Activated CD4-positive, CD25-positive, alpha-beta regulatory T cell (primary cell): ENCODE measurements at places on chromosomes 2 and 18.

DNA sequence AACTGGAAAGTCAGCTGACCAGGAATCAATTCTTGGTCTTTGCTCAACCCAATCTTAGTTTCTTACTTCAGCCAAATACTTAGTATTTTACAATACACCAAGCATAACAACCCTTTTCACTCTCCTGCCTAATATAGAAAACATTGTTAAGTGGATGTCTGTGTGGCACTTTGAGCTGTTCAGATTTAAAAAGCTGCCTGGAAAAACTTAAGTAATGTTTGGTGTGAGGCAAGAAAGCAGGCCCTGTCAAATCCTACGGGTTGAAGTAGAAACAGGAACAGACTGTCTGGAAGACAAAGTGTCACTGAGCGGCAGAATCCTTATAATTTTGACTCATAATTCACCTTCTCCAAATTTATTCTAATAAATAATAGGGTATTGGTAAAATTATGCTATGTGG is 37.1 kb upstream of the FRZB start:
- no peak for DNase-seq

DNA sequence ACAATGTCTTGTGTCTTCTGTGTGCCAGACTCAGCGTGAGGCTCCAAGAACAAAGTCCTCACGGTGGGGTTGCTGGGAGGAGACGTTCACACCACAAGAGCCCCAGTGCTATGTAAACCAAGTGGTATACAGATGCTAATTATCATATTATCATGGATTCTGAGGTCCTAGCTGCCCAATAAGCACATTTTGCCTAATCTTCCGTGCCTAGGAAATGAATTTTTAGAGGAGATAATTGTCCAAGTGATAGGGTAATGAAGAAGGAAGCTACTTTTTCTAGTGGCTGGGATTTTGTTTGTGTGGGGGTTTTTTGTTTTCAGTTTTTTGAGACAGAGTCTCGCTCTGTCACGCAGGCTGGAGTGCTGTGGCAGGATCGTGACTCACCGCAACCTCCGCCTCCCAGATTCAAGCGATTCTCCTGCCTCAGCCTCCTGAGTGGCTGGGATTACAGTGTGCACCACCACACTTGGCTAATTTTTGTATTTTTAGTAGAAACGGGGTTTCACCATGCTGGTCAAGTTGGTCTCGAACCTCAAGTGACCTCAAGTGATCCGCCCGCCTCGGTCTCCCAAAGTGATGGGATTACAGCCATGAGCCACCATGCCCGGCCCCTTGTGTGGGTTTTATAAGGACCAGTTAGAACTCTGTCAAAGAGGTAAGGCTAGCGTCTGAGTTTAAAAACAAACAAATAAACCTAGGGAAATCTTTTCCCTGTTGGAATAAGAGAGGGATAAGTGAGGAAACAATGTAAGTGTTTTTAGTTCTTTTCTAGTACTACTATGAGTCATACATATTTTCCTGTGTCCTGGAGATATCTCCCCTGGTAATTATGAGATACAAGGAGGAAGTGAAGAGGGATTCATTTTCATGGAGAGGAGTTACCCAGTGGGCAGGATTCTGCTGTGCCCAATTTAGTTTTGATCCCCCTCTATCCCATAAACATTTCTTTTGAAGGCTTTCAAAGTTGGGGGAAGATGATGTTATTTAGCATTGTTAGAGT is 9.5 kb upstream of the SMAD7 start:
- no peak for DNase-seq

DNA sequence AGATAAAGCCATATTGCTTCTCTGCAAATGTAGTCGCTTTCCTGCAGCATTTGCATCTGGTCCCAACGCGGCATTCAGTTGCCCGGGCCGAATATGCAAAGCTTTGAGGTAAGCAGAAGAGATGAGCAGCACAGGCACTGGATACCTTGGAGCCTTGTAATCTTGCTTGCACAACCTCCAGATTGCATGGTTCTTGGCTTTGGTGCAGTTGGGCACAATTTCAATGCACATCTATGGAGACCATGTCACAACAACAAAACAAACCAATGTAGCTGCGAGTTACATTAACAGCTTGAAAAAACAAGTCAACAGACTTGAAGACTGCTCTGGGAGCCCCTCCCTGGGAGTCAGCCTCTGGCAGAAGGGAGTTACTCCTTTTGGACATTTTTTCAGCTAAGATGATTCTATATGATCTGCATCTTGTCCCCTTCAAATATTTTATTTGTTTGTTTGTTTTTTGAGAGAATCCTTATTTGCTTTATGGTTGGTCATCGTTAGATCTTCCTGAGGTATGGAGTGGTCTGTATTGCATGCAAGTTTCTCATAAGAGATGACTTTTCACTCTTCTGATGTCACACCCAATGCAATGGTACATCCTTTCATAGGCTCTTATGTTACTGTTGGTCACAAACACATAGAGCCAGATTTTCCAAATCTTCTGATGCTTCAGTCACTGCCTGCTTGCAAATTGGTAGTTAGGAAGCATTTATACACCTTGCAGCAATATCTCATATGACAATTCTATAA is 113.5 kb downstream of the EFEMP1 start:
- DNase-seq: no peak

GRCh38 chr2:86393521-86394491 is 47.4 kb upstream of the KDM3A start:
- DNase-seq: no peak

GRCh38 chr18:24397694-24398368 is at the start of gene OSBPL1A:
OSBPL1A (minus strand) TSS chr18:24397824; CDS start chr18:24377533, 20,291 bp downstream.
- peak; percentile 39 for DNase-seq

DNA sequence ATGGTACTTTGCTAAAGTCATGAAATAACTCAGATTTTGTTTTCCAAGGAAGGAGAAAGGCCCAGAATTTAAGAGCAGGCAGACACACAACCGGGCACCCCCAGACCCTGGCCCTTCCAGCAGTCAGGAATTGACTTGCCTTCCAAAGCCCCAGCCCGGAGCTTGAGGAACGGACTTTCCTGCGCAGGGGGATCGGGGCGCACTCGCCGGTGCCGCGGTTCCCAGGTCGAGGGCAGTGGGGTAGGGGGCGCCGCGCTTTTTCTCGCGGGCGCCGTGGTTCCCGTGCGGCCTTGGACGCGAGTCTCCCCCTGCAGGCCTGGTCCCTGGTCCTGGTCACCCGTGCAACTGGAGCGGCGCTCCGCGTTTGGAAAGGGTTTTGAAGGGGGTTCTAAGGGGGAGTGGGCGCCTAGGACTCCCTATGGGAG is 1.2 kb downstream of the ZNF236 start:
- no peak for DNase-seq

DNA sequence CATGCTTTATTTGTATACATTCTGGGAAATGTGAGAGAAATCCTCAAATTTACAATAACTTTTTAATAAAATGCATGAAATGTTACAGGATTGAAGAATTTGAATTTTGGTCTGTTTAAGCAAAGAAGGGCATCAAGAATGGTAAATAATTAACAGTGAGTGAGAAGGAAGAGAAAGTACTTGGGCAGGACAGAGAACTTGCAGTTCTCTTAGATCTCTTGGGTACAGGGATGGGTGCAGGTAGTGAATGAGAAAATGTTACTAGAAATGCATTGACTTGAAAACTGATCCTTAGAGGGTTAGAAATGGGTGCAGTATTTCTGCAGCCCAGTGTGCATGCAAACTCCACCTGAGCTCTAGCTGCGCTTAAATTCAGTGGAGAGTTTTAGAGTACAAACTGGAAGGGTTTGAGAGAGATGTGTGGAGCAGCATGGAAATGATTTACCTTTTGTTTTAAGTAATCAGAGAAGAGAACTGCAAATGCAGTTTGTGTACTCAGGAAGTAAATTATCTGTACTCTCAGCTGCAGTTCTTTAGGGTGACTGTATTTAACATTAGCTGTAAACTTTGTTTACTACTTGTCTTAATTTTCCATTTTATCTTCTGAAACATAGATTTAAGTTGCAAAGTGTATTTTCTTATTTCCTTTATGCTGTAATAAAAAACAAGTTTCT is 51.0 kb upstream of the RAB27B start:
- no peak for DNase-seq

GRCh38 chr2:222670191-222671038 is 1.0 kb upstream of the MOGAT1 start:
- no peak for DNase-seq

- DNase-seq: no peak
These were observed 95.9 kb upstream of the SCG2 start for GRCh38 chr2:223697892-223698645.

- no peak for DNase-seq
These were observed 89.0 kb downstream of the MTCL1 start for GRCh38 chr18:8794156-8794933.

GRCh38 chr2:176821350-176821749 is 391.2 kb upstream of the HNRNPA3 start:
- no peak for DNase-seq

DNA sequence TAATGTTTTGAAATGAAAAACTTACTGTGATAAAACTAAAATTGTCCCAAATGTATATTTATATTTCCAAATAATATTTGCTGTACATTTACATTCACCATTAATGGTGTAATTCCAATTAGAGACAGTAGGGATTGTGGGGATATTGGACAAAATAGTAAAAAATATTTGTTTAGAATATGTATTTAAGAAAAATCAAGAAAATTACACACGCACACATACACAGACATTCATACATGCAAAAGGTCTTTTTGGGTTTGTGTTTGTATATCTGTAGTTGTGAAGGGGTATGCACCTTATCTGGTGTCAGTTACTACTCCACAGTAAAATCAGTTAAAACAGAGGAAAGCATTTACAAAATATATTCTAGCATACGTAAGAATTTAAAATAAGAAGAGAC is 435.9 kb upstream of the ZNF804A start:
- no peak for DNase-seq

- DNase-seq: no peak
These were observed 38.2 kb downstream of the FHOD3 start for GRCh38 chr18:36335476-36336279.

DNA sequence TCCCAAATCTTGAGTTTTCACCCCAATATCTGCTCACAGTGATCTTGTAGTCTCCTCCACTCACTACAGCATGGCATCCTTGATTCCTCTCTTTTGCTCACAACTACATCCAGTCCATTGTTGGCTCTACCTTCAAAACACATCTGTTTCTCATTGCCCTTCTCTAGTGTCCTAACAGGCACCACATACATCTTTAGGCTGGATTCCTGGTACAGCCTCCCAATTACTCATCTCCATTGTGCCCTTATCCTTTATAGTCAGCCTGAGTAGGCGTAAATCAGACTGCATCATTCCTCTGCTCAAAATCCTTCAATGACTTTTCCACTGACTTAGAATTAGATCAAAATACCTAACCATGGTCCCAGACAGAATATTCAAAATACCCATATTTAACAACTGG is 10.7 kb upstream of the TAF1B start:
- no peak for DNase-seq

DNA sequence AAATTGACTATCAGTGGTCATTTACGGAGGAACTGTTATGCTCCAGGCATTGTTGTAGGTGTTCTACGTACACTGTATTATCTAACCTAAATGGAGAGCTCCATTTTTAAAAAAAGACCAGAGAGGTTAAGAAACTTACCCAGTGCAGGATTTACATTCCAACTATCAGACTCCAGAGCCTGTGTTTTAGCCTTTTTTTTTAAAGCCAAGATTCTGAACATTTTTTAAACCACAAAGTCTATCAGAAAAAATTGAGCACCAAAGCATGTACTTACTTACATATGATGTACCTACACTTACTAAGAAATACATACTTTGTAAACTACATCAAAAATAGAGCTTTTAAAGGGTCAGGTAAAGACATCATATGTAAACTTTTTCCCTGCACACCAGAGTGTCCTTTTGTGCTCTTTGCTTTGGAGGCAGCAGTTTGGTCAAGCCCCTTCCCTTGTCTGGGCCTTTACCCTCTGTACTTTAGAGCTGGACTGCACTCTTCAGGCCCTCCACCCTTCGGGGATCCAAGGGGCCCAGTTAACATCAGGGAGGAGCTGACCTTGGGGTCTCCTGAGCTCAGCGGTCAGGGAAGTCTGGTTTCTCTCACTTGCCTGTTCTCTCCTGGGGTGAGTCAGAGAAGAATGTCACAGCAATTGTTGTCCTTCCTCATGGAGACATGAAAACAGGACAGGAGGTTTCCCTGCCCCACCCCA is 58.4 kb downstream of the ITGB1BP1 start:
- DNase-seq: no peak

DNA sequence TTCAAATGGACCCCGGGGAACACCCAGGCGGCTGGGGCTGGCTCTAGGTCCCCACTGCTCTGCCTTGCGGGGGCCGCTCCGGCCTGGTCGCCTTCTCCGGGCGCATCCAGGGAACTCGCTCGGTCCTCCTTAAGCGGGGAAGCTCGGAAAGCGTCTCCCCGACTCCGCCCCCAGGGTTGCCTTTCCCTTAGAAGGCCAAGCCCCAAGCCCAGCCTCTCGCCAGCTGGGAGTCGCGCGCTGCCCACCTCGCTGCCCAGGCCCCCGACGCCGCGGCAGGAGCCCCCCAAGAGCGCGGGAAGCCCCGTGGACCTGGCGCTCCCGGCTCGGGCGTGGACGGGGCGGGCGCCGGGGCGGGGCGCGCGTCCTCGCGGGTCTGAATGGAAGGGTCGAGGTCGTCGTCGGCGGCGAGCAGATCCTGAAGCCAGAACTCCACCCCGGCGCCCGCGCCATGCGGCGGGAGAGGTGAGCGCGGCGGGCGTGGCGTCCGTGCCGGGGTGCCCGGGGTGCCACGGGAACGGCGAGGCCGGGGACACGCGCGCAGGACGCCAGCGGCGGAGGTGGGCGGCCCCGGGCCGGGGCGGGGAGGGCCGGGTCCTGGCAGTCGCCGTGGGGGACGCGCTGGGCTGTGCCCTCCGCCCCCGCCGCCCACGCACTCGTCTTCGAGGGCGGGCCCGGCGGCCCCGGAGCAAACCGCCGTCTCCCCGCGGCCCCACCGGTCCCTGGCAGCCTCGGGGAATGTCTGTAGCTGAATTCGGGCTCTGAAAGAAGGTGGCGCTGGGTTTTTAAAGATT is at the start of gene BOK:
Gene BOK, plus strand, starts transcription at position 214 of the 791 bp plus-strand sequence. CDS start 739 bp downstream, outside the sequence.
- no peak for DNase-seq

- no peak for DNase-seq
These were observed 103.7 kb downstream of the NCK2 start for GRCh38 chr2:105848367-105848766.

DNA sequence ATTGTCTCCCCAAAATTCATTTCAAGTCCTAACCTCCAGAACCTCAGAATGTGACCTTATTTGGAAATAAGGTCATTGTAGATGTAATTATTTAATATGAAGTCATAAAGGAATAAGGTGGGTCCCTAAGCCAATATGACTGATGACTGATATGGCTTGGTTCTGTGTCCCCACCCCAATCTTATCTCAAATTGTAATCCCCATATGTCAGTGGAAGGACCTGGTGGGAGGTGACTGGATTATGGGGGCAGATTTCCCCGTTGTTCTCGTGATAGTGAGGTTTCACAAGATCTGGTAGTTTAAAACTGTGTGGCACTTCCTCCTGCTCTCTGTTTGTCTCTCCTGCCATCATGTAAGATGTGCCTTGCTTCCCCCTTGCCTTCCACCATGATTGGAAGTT is 43.0 kb upstream of the BCL11A start:
- DNase-seq: no peak
